IMR-90 (cell line): ENCODE measurements at places on chromosomes 3 and 15. TPM values are rescaled to one million over a fixed set of nuclear protein-coding genes. Genes with fewer than 3 reads are reported as not detected.

Gene PTX3
- polyA plus RNA-seq, result 117 and 135 TPM in 2 replicates

DNA sequence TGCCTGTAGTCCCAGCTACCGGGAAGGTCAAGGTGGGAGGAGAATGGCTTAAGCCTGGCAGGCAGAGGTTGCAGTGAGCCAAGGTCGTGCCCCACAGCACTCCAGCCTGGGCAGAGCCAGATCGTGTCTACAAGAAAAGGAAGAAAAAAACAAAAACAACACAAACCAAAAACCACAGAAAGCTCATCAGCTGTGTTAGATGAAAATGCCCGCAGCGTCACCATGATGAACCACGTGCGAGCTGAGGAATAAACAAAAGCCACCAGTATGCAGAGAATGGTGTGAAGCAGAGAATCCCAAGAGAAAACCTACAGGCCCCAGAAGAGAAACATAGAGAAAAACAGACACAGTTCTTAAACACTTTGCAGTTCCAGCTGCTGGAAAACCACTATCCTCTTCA, 19.7 kb upstream of the TM4SF19 start:
- no peak overlapping the region for H3K27ac ChIP-seq
- no peaks in the 10 kb centered on the region for H3K27me3 ChIP-seq
- peaks cover 55% of the 10 kb centered on the region for H3K36me3 ChIP-seq

DNA sequence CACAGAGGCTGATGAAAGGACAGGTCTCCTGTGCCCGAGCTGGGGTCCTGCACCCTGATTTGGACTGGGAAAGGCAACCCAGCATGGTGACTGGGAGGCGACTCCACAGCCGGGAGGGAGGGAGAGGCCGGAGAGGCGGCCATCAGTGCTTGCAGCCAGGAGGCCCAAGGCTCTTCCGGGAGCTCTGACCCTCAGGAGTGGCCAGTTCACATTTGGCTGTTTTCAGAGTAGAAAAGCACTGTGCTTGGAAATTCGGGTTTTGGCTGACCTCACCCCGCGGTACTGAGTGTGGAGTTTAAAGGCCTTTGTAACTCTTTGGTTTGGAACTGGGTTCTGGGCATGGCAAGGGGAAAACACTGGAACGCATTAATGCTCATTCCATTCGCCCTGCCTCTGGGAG, 31.9 kb downstream of the SMAD6 start:
- H3K4me1 ChIP-seq, result peaks cover 33% of the 10 kb centered on the region
- no peaks in the 10 kb centered on the region for H3K27me3 ChIP-seq
- DNase-seq, result no peak
- H3K4me3 ChIP-seq, result no peak overlapping the region
- H3K27ac ChIP-seq, result no peak overlapping the region
- H3K36me3 ChIP-seq, result peaks cover 2% of the 10 kb centered on the region; the same call in 1 of the 2 replicates

- DNase-seq, result peak; percentile 50
- peak overlapping the region; percentile 1; the same call in 1 of the 2 replicates for H3K4me3 ChIP-seq
- no peaks in the 10 kb centered on the region for H3K4me1 ChIP-seq
- no peaks in the 10 kb centered on the region for H3K36me3 ChIP-seq
- peaks cover 29% of the 10 kb centered on the region for H3K27me3 ChIP-seq
- no peak overlapping the region for H3K27ac ChIP-seq
Measured at GRCh38 chr3:50194128-50194902, 2.9 kb downstream of the GNAT1 start.

GRCh38 chr3:141076036-141076773, 25.1 kb downstream of the SPSB4 start:
- H3K36me3 ChIP-seq, result no peaks in the 10 kb centered on the region
- no peak overlapping the region for H3K27ac ChIP-seq
- DNase-seq, result no peak
- H3K27me3 ChIP-seq, result peaks cover 2% of the 10 kb centered on the region; the same call in 1 of the 2 replicates

- DNase-seq, result no peak
- no peak overlapping the region for H3K4me3 ChIP-seq
Measured at GRCh38 chr15:36239509-36239908, 339.9 kb upstream of the CDIN1 start.

Gene CRELD1
- polyA plus RNA-seq, result 25.2 and 25.7 TPM in 2 replicates

DNA sequence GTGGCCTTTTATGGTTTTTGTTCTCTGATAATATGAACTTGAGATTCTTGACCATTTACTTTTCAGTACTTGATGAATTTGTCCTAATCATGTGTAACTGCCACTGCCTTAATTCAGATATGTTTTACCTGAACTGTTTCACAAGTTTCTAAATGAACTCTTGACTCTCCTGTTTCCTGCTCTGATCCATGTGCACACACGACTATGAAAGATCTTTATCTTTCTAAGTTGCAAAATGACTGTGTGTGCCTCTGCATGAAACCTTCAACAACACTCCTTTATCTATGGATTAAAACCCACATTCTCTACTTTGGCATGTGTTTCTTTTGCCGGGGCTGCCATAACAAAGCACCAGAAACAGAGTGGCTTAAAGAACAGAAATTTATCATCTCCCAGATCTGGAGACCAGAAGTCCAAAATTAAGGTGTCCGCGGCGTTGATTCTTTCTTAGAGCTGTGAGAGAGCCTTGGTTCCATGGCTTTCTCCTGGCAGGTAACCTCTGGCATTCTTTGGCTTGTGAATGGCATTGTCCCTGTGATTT, 275.0 kb downstream of the ADAMTSL3 start:
- H3K4me1 ChIP-seq, result no peaks in the 10 kb centered on the region
- no peak for DNase-seq
- H3K4me3 ChIP-seq, result no peak overlapping the region
- no peaks in the 10 kb centered on the region; the same call in 1 of the 2 replicates for H3K27me3 ChIP-seq
- no peaks in the 10 kb centered on the region for H3K36me3 ChIP-seq
- no peak overlapping the region for H3K27ac ChIP-seq

Gene ACTRT3
- 0.97 and 1.1 TPM in 2 replicates for polyA plus RNA-seq

Gene GNB4
- polyA plus RNA-seq, result 20.1 and 22.1 TPM in 2 replicates

GRCh38 chr15:41922353-41922752, 28.5 kb upstream of the SPTBN5 start:
- H3K27ac ChIP-seq, result no peak overlapping the region
- H3K4me3 ChIP-seq, result no peak overlapping the region
- DNase-seq, result no peak
- H3K27me3 ChIP-seq, result no peaks in the 10 kb centered on the region

Gene CYP11A1
- polyA plus RNA-seq, result 0.46 and 0.50 TPM in 2 replicates

DNA sequence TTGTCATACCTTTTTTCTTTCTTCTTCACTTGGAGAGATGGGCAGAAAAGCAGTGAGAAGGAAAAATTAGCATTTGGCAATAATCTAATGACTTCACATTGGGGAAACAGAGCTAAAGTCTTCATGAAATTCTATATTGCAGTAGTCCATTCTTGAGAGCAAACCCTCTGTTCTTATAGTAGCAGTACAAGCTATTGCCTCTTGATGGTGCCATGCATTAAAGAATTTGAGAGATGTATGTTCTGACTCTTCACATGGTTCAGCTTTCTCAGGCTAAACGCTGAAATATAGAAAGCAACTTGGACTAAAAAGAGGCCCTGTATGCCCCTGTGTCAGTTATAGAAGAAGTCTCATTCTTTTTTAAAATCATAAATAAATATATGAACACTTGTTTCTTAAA, 36.0 kb downstream of the PHLDB2 start:
- H3K4me1 ChIP-seq, result no peaks in the 10 kb centered on the region
- 0 out of 2 replicates have a peak, but pooled peaks cover 1% of the 10 kb centered on the region for H3K36me3 ChIP-seq
- H3K4me3 ChIP-seq, result no peak overlapping the region
- H3K27me3 ChIP-seq, result no peaks in the 10 kb centered on the region
- no peak overlapping the region for H3K27ac ChIP-seq
- DNase-seq, result peak; percentile 76

DNA sequence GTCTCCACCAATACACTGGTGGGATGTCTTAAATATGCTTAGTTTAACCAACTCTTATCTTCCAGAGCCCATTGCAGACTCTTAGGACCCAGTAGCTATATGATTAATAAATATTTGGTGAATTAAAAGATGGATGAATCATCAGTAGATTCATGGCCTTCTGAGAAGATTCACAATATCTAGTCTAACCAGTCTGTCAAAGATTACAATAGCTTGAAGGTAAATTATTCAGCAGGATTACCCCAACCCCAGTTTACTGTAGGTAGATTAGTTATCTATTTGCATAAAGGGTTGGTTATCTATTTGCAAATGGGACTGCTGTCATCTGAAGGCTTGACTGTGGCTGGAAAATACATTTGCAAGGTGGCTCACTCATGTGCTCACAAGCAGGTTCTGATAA, 239.4 kb upstream of the THRB start:
- H3K4me3 ChIP-seq, result no peak overlapping the region
- no peak overlapping the region for H3K27ac ChIP-seq
- no peaks in the 10 kb centered on the region for H3K36me3 ChIP-seq

GRCh38 chr15:35626571-35627318, 80.8 kb upstream of the DPH6 start:
- DNase-seq, result peak; percentile 32
- H3K4me3 ChIP-seq, result no peak overlapping the region
- peaks cover 9% of the 10 kb centered on the region for H3K4me1 ChIP-seq
- no peaks in the 10 kb centered on the region for H3K36me3 ChIP-seq
- no peaks in the 10 kb centered on the region for H3K27me3 ChIP-seq

Gene GOLGA8S
- polyA plus RNA-seq, result 0.01 and 0.03 TPM in 2 replicates

Gene SLC7A14
- polyA plus RNA-seq, result 2.5 and 2.7 TPM in 2 replicates

DNA sequence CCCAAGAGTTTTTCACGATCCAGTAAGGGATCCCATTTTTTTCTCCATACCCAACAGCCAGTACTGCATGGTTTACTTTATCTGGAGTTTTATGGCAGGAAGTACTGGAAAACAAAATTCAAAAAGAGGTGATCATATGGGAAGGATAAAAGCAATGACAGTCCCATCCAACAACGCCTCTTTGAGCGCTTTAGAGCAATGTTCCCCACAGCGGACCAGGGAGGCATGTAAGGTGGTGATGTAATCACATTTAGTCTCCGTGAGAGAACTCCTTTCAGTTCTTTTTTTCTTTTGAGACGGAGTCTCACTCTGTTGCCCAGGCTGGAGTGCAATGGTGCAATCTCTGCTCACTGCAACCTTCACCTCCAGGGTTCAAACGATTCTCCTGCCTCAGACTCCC, 21.8 kb downstream of the CTSH start:
- no peaks in the 10 kb centered on the region for H3K27me3 ChIP-seq
- no peak overlapping the region for H3K27ac ChIP-seq
- DNase-seq, result no peak
- H3K4me3 ChIP-seq, result no peak overlapping the region
- no peaks in the 10 kb centered on the region for H3K4me1 ChIP-seq

Gene GP5
- 0.12 and 0.16 TPM in 2 replicates for polyA plus RNA-seq

- H3K4me1 ChIP-seq, result no peaks in the 10 kb centered on the region
- H3K36me3 ChIP-seq, result peaks cover 2% of the 10 kb centered on the region
- no peak for DNase-seq
Measured at GRCh38 chr3:126723801-126724200, 19.8 kb downstream of the CHCHD6 start.

- H3K4me1 ChIP-seq, result peaks cover 3% of the 10 kb centered on the region; the same call in 1 of the 2 replicates
- H3K4me3 ChIP-seq, result no peak overlapping the region
- no peaks in the 10 kb centered on the region for H3K27me3 ChIP-seq
- peaks cover 3% of the 10 kb centered on the region; the same call in 1 of the 2 replicates for H3K36me3 ChIP-seq
- H3K27ac ChIP-seq, result no peak overlapping the region
Measured at GRCh38 chr15:94317211-94317610, 85.8 kb downstream of the MCTP2 start.

GRCh38 chr3:187027531-187028278, 97.4 kb downstream of the ST6GAL1 start:
- H3K27ac ChIP-seq, result no peak overlapping the region
- H3K4me1 ChIP-seq, result no peaks in the 10 kb centered on the region
- DNase-seq, result no peak
- H3K27me3 ChIP-seq, result no peaks in the 10 kb centered on the region; the same call in 1 of the 2 replicates
- no peak overlapping the region for H3K4me3 ChIP-seq

GRCh38 chr15:61049934-61050333, 179.2 kb downstream of the RORA start:
- no peak overlapping the region for H3K27ac ChIP-seq
- peaks cover 15% of the 10 kb centered on the region for H3K4me1 ChIP-seq
- peak; percentile 91 for DNase-seq
- H3K4me3 ChIP-seq, result no peak overlapping the region

DNA sequence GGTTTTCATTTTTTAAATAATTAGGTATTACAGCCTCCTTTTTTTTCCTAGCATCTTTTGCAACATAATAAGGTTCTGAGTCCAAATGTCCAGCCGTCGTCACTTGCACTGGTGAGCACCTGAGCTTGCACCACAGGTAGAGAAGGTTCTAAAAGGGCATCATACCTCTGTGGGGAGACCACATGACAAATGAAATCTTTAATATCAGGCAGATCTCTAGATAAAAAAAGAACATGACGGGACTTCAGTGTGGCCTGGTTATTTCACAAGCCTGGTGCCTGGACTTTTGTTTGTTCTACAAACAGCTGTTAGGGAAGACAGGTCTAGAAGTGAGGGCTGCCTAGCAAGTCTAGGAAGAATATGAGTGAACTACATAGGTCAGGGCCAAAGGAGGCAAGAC, 3.6 kb downstream of the ZBED2 start:
- no peaks in the 10 kb centered on the region for H3K36me3 ChIP-seq
- H3K27ac ChIP-seq, result peak overlapping the region; percentile 76
- no peaks in the 10 kb centered on the region for H3K27me3 ChIP-seq
- no peak overlapping the region for H3K4me3 ChIP-seq
- H3K4me1 ChIP-seq, result peaks cover 24% of the 10 kb centered on the region

Gene BMF
- 2.4 and 2.8 TPM in 2 replicates for polyA plus RNA-seq

DNA sequence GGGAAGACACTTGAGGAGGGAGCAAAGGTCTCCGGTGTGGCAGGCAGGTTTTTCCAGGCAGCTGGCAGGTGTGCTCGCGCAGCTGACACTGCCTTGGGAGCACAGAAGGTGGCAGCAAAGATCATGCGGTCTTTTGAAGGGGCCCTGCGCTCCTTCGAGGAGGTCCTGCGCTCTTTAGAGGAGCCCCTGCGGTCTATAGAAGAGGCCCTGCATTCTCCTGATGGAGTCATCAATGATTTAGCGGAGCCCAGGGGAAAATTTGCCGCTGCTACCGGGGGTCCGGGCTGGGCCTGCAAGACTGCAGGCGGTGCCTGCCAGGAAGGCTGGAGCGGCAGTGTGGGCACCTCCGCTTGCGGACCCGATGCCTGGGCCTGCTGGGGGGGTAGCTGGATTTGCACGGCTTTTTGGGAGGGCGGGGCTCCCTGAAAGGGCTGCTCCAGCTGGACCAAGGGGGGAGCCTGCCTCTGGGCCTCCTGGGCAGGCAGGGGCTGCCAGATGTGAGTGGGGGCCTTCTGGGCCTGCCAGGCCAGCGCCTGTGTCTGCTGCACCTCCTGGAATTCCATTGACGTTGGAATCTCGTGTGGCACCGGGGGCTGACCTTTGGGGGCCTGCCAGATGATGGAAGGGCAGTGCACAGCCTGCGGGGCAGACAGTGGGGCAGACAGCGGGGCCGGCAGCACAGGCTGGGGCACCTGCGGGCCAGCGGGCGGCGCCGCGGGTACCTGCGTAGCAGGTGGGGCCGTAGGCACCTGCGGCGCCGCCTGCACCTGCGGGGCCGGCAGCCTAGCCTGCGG, 2.1 kb downstream of the MAGEL2 start:
- no peaks in the 10 kb centered on the region for H3K27me3 ChIP-seq
- no peak overlapping the region for H3K27ac ChIP-seq
- no peaks in the 10 kb centered on the region for H3K36me3 ChIP-seq
- H3K4me3 ChIP-seq, result no peak overlapping the region
- H3K4me1 ChIP-seq, result no peaks in the 10 kb centered on the region
- no peak for DNase-seq

DNA sequence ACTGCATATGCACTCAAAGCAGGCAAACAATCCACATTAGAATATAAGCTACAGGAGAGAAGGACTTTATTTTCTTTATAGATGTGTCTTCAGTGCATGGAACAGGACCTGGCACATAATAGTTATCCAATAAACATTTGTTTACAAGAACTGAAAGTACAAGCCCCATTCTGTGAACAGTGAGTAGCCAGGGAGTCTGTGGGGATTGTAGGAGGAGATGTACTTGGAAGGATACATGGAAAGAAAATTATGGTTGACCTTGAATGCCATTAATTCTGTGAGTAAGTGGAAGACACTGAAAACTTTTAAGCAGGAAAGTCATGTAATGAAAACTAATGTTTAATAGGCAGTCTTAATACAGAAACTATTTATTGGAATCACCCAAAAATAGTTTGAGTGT, 28.3 kb downstream of the MASP1 start:
- H3K4me1 ChIP-seq, result peaks cover 22% of the 10 kb centered on the region
- H3K27me3 ChIP-seq, result no peaks in the 10 kb centered on the region
